Progenitor cell of endocrine pancreas (in vitro differentiated cells): ENCODE measurements at places on chromosomes 2 and 18. TPM values are rescaled to one million over a fixed set of nuclear protein-coding genes. Genes with fewer than 3 reads are reported as not detected.

BBS5 gene
- 8.2 and 8.3 TPM in 2 replicates for total RNA-seq

NT5C1B gene
- total RNA-seq = not detected in 2 replicates

HAAO gene
- total RNA-seq = 14.5 and 16.7 TPM in 2 replicates

IL36RN gene
- total RNA-seq = 0.13 TPM in 1 of 2 replicates, not detected in the other

ARHGAP28 gene
- 109 and 117 TPM in 2 replicates for total RNA-seq

ALPG gene
- not detected in 2 replicates for total RNA-seq

ITGB6 gene
- 6.7 and 7.0 TPM in 2 replicates for total RNA-seq

DNA sequence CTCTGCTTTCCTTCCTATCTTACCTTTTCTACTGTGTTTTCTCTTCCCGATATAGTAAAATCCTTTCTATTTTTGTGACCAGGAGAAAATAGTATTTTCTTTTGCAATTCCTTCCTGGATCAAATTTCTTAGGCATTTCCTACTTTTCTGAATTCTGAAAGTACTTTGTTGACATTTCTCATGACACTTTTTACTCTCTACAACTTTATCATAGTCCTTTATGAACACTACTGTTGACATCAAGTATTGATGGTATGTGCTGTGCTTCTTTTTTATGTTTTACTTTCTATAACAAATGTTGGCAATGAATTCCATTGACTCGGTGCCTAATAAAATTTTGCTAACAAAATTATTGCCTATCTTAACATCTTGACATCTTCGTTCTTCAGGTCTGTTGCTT is 217.7 kb upstream of the TCF4 start:
- no peaks in the 10 kb centered on the region for H3K27me3 ChIP-seq
- no peaks in the 10 kb centered on the region for H3K4me1 ChIP-seq
- no peak overlapping the region for H3K27ac ChIP-seq
- H3K4me3 ChIP-seq = no peak overlapping the region
- peaks cover 1% of the 10 kb centered on the region for H3K36me3 ChIP-seq
- DNase-seq = no peak

DNA sequence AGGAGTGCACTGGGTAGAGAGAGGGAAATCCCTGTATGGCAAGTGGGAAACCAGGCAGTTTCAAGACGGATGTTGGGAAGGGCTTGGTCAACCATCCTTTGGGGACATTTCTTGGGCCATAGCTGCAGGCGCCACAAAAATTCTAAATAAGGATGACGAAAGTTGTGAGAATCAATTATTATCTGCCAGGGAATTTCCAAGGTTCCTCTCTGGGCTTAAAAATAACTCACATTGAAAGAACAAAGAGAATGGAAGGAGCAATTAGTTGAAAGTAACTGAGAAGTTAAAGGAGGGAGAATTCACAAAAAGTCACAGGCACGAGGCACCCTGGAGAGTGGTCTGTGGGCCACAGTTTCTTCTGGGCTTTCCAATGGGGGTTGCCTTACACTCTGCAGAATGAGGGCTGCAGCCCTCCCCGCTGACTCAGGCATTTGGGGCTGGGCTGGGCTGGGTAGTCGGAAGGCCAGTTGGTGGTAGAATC is 195.7 kb downstream of the SMAD7 start:
- peaks cover 1% of the 10 kb centered on the region for H3K4me1 ChIP-seq
- no peak for DNase-seq
- H3K27me3 ChIP-seq = no peaks in the 10 kb centered on the region
- no peak overlapping the region for H3K27ac ChIP-seq

GRCh38 chr2:71253476-71253875 is 26.6 kb upstream of the PAIP2B start:
- H3K4me3 ChIP-seq = no peak overlapping the region
- H3K27me3 ChIP-seq = peaks cover 16% of the 10 kb centered on the region
- DNase-seq = no peak
- no peaks in the 10 kb centered on the region for H3K4me1 ChIP-seq
- H3K36me3 ChIP-seq = no peaks in the 10 kb centered on the region

GRCh38 chr2:30987566-30987965 is 150.7 kb downstream of the GALNT14 start:
- DNase-seq = no peak
- no peaks in the 10 kb centered on the region for H3K36me3 ChIP-seq
- peaks cover 29% of the 10 kb centered on the region for H3K27me3 ChIP-seq

GRCh38 chr2:86695053-86695691 is 24.9 kb upstream of the RMND5A start:
- H3K36me3 ChIP-seq = peaks cover 17% of the 10 kb centered on the region
- DNase-seq = no peak
- no peak overlapping the region for H3K27ac ChIP-seq
- H3K4me1 ChIP-seq = peaks cover 4% of the 10 kb centered on the region
- H3K27me3 ChIP-seq = no peaks in the 10 kb centered on the region
- no peak overlapping the region for H3K4me3 ChIP-seq

DNA sequence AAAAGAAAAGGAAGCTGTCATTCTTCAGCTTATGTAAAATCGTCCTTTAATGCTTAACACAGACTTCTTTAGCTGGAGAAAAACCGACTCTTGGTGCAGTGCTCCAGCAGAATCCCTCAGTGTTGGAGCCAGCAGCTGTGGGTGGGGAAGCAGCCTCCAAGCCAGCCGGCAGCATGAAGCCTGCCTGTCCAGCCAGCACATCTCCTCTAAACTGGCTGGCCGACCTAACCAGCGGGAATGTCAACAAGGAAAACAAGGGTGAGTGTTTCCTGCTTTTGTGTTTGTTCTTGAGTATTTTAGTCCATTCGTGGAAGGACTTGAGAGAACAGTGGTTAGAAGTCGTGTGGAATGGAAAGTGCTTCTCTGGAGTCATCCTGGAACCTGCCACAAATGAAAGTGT is 38.9 kb downstream of the KDM3A start:
- H3K27ac ChIP-seq = peak overlapping the region; percentile 31
- H3K27me3 ChIP-seq = no peaks in the 10 kb centered on the region
- peaks cover 2% of the 10 kb centered on the region for H3K4me1 ChIP-seq
- H3K36me3 ChIP-seq = peaks cover 42% of the 10 kb centered on the region
- no peak overlapping the region for H3K4me3 ChIP-seq

- H3K4me1 ChIP-seq = peaks cover 14% of the 10 kb centered on the region
- H3K27me3 ChIP-seq = no peaks in the 10 kb centered on the region
- no peak overlapping the region for H3K27ac ChIP-seq
Observed at GRCh38 chr2:674321-674985, 2.8 kb downstream of the TMEM18 start.

- no peaks in the 10 kb centered on the region for H3K36me3 ChIP-seq
- H3K27me3 ChIP-seq = peaks cover 20% of the 10 kb centered on the region
- no peak for DNase-seq
Observed at GRCh38 chr2:151973901-151974199, 125.0 kb downstream of the CACNB4 start.

GRCh38 chr2:28437149-28437835 is 44.6 kb downstream of the FOSL2 start:
- no peak overlapping the region for H3K4me3 ChIP-seq
- H3K4me1 ChIP-seq = peaks cover 10% of the 10 kb centered on the region
- H3K27me3 ChIP-seq = no peaks in the 10 kb centered on the region
- DNase-seq = no peak

DNA sequence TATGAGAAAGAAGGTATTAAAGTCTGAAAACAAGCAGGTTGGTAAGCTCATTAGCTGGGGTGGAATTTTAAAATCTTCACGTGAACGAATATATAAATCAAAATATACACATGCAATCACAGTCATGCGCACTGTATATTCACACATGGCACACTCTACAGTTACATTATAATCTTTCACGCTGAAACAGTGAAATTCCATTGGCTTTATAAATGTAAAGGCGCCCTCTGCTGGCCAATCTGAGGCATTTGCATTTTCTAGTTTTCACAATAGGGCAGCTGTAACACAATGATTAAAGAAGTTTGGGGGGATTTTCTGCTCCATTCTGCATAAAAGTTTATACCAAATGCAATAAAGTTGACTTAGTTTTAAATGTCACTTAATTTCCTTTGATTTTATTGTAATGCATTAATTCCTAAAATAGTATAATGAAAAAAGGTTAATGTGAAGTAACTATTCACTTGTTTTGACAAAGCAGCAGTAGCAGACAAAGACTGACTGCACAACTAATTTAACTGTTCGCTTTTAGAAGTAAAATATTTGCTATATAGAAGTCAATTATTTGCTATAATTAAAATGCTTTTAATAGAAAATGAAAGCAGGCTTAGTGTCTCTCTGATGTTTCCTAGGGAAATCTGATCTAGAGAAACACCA is 17.2 kb downstream of the IFIH1 start:
- H3K27ac ChIP-seq = no peak overlapping the region
- no peaks in the 10 kb centered on the region for H3K36me3 ChIP-seq
- H3K4me1 ChIP-seq = no peaks in the 10 kb centered on the region
- no peaks in the 10 kb centered on the region for H3K27me3 ChIP-seq
- H3K4me3 ChIP-seq = no peak overlapping the region

- H3K36me3 ChIP-seq = peaks cover 10% of the 10 kb centered on the region
- H3K4me1 ChIP-seq = peaks cover 3% of the 10 kb centered on the region
- no peak for DNase-seq
Observed at GRCh38 chr2:37928377-37928776, 3.3 kb downstream of the RMDN2 start.

- H3K27me3 ChIP-seq = peaks cover 76% of the 10 kb centered on the region
- H3K36me3 ChIP-seq = no peaks in the 10 kb centered on the region
- peaks cover 14% of the 10 kb centered on the region for H3K4me1 ChIP-seq
- H3K4me3 ChIP-seq = no peak overlapping the region
Observed at GRCh38 chr2:9757501-9758264, 85.6 kb upstream of the TAF1B start.

DNA sequence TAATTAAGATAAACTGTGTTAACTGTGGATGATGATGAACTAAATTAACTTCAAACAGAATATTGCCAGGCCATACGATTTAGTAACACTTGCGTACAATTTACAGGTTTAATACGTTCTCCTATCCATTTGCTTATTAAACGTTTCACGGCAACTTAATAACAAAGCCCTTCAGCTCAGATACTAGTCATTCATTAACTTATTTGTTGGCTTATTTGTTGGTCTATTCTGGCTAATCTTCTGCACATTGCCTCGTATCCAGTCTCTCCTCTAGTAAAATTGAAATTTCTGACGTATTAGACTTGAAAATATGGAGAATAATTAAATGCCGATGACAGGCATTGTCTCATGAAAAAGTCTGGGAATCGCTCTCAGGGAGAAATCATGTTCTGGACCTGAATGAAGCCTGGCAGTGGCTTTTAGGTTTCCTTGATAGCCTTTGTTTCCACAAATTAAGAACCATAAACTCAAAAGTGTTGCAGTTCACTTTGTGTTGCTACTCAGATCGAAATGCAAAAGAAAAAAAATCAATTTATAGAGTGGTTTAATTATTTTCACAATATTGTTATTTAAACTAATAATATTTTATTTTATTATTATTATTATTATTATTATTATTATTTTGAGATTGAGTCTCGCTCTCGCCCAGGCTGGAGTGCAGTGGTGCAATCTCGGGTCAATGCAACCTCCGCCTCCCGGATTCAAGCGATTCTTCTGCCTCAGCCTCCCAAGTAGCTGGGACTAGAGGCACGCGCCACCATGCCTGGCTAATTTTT is 4.5 kb downstream of the SCLY start:
- peak overlapping the region; percentile 27 for H3K27ac ChIP-seq
- H3K4me1 ChIP-seq = peaks cover 36% of the 10 kb centered on the region
- peaks cover 21% of the 10 kb centered on the region for H3K36me3 ChIP-seq
- no peak for DNase-seq
- no peaks in the 10 kb centered on the region for H3K27me3 ChIP-seq
- H3K4me3 ChIP-seq = peak overlapping the region; percentile 38

- H3K27me3 ChIP-seq = peaks cover 72% of the 10 kb centered on the region
- DNase-seq = no peak
- H3K4me1 ChIP-seq = peaks cover 16% of the 10 kb centered on the region
Observed at GRCh38 chr2:19355416-19355821, 3.0 kb downstream of the OSR1 start.

- no peak overlapping the region for H3K27ac ChIP-seq
- no peak overlapping the region for H3K4me3 ChIP-seq
- peaks cover 8% of the 10 kb centered on the region for H3K4me1 ChIP-seq
Observed at GRCh38 chr18:23406271-23406787, 46.8 kb upstream of the RIOK3 start.

DNA sequence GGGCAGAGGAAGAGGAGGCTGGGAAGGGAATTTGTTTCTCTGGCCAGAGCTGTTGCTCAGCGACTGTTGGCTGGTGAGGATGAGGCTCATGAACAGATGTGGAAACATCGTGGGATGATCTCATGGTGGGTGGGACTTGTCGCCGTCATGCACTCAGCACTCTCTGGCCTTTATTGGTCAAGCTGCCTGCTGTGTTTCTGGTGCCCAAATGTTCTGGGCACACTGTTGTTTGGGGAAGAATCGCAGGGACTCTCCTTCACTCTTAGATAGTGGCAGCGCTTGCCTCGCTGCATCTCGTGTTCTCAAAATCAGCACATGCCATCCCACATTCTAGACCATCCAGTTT is 145.6 kb downstream of the AGAP1 start:
- peaks cover 23% of the 10 kb centered on the region for H3K4me1 ChIP-seq
- no peaks in the 10 kb centered on the region for H3K36me3 ChIP-seq
- H3K4me3 ChIP-seq = no peak overlapping the region
- no peaks in the 10 kb centered on the region for H3K27me3 ChIP-seq
- no peak for DNase-seq

- H3K36me3 ChIP-seq = no peaks in the 10 kb centered on the region
- H3K4me3 ChIP-seq = no peak overlapping the region
- H3K27ac ChIP-seq = no peak overlapping the region
Observed at GRCh38 chr2:196331851-196332250, 160.5 kb upstream of the STK17B start.

DNA sequence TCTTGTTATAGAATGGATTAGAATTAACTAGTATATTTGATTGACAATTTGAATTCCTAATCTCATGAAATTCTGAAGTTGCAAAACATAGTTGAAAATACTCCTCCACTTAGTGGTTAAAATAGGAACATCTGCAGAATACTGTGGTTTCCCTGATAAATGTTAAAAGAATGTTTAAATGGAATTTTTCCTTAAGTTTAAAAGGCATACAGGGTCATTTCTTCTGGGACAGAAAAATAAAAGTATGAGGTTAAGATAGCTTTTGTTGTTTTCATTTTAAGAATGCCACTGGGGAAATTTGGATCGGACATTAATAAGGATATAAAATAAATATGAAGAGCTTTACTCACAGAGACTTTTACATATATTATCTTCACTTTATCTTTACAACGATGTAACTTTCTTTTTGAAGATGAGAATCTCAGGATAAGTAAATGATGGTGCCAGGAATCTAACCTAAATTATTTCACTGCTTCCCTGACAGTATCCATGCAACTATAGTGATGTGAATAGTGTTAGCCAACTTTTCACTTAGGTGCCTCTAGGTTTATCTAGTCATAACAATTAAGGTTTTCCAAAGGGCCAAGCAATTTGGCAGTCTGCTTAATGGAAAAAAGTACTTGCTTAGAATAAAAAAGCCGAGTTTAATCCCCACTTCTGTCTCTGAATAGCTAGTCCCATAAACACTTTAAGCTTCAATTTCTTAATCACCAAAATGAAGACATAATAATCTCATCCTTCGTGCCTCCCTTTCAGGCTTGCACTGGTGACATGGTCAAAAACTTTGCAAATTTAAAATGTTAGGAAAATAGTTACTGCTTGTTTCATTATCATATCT is 151.8 kb upstream of the STK17B start:
- DNase-seq = no peak
- peaks cover 7% of the 10 kb centered on the region for H3K36me3 ChIP-seq
- H3K27me3 ChIP-seq = no peaks in the 10 kb centered on the region
- no peak overlapping the region for H3K27ac ChIP-seq

GRCh38 chr2:152176113-152176714 is 651 bp upstream of the STAM2 start:
- DNase-seq = no peak
- peaks cover 2% of the 10 kb centered on the region for H3K36me3 ChIP-seq
- peaks cover 21% of the 10 kb centered on the region for H3K4me1 ChIP-seq
- H3K27ac ChIP-seq = peak overlapping the region; percentile 100
